ENCODE measurements at places on chromosomes 6 and 20. TPM values are rescaled to one million over a fixed set of nuclear protein-coding genes. Genes with fewer than 3 reads are reported as not detected.
A peak's percentile ranks its signal among the peaks of the same experiment; 100 is the strongest.

GRCh38 chr6:39088331-39088730 is 26.7 kb downstream of the SAYSD1 start:
- H3K4me3 ChIP-seq: no peak overlapping the region
- H3K27me3 ChIP-seq: no peaks in the 10 kb centered on the region

DNA sequence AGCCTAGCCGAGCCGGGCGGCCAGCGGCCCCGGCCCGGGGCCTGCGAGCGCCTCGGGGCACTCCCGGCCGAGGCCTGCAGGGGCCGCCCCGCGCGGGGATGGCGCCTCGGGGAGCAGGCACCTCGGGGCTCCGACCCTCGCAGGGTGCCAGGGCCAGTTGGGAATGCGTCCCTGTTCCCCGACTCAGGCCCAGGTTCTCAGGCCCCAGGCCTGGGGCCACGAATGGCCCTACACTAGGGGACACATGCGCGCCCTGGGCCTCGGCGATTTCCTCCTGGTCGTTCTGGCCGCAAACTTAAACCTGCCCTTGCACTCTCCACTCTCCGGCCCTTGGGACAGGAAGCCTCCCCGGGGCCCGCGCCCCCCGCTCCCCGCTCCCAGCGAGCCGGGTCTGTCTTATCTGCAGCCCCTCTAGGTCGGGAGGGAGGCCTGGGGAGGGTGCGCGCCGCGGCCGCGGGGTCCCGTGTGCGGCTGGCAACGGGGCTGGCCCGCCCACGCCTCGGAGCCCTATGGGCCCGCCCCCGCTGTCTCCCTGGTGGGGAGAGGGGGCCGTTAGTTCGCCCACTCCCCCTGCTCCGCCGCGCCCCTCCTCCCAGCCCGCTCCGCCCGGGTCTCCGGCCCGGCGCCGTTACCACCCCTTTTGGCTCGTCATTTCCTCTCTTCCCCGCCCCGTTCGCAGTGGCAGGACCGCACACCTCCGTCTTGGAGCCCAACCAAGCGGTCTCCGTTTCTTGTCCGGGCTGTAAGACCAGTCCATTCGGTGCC is 611 bp downstream of the NFYA start:
- peaks cover 8% of the 10 kb centered on the region for H3K4me1 ChIP-seq
- peak overlapping the region; percentile 90 for H3K4me3 ChIP-seq
- peak; percentile 87 for DNase-seq
- peak overlapping the region; percentile 99 for H3K27ac ChIP-seq

DNA sequence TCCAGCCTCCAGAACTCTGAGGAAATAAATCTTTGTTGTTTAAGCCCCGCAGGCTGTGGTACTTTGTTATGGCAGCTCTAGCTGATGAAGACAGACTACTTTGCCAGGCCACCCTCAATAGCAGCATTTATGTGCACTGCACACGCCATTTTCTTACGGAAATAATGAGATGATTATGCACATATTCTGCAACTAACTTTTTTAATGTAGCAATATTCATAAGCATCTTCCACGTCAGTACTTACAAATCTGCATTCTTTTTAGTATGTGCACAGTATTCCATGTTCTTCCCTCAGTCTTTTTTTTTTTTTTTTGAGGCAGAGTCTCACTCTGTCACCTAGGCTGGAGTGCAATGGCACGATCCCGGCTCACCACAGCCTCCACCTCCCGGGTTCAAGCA is 46.8 kb upstream of the DSP start:
- no peaks in the 10 kb centered on the region for H3K36me3 ChIP-seq
- H3K27me3 ChIP-seq: no peaks in the 10 kb centered on the region
- H3K27ac ChIP-seq: no peak overlapping the region
- no peak overlapping the region for H3K4me3 ChIP-seq
- H3K4me1 ChIP-seq: no peaks in the 10 kb centered on the region

Gene OXT
- total RNA-seq: not detected

Gene JPH2
- 9.3 TPM for total RNA-seq

- H3K4me1 ChIP-seq: no peaks in the 10 kb centered on the region
- H3K27me3 ChIP-seq: no peaks in the 10 kb centered on the region
- DNase-seq: no peak
- no peak overlapping the region for H3K27ac ChIP-seq
Observed at GRCh38 chr20:39758876-39759275, 796.7 kb downstream of the DHX35 start.

- no peaks in the 10 kb centered on the region for H3K36me3 ChIP-seq
- H3K27ac ChIP-seq: peak overlapping the region; percentile 100
- H3K4me3 ChIP-seq: peak overlapping the region; percentile 11
- H3K27me3 ChIP-seq: no peaks in the 10 kb centered on the region
- no peak for DNase-seq
- H3K4me1 ChIP-seq: no peaks in the 10 kb centered on the region
Observed at GRCh38 chr6:34223381-34223955, 13.2 kb upstream of the HMGA1 start.

GRCh38 chr6:162387718-162388382 is 339.7 kb downstream of the PRKN start:
- H3K36me3 ChIP-seq: no peaks in the 10 kb centered on the region
- no peaks in the 10 kb centered on the region for H3K4me1 ChIP-seq
- no peak overlapping the region for H3K27ac ChIP-seq
- no peaks in the 10 kb centered on the region for H3K27me3 ChIP-seq
- no peak overlapping the region for H3K4me3 ChIP-seq

Gene SYNDIG1
- 0.15 TPM for total RNA-seq

- H3K27ac ChIP-seq: peak overlapping the region; percentile 73
- peaks cover 32% of the 10 kb centered on the region for H3K4me1 ChIP-seq
- DNase-seq: no peak
- no peaks in the 10 kb centered on the region for H3K27me3 ChIP-seq
Observed at GRCh38 chr6:137210903-137211302, 8.3 kb downstream of the IFNGR1 start.

DNA sequence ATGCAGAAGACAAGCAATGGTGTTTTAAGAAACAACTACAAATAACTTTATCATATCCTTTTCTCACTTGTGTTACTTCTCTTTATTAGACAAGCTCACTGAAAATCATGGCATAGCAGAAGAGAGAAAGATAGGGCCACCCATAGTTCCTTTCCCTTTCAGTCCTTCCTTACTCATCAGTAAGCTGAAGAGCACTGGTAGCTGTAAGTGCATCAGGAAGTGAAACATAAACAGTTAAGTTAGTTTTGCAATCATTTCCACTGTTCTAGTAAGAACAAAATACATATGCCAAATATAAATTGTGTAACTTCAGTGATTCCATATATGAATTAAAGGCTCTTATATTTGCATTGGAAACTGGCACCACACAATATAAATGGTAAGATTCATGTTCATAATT is 220.1 kb downstream of the HACE1 start:
- H3K27me3 ChIP-seq: no peaks in the 10 kb centered on the region
- no peak overlapping the region for H3K4me3 ChIP-seq
- no peaks in the 10 kb centered on the region for H3K36me3 ChIP-seq
- no peaks in the 10 kb centered on the region for H3K4me1 ChIP-seq

GRCh38 chr6:162538643-162539064 is 188.9 kb downstream of the PRKN start:
- no peak for DNase-seq
- no peaks in the 10 kb centered on the region for H3K27me3 ChIP-seq

All from breast epithelium (tissue), 4 donors.